ENCODE measurements at places on chromosomes 1 and 21. TPM values are rescaled to one million over a fixed set of nuclear protein-coding genes. Genes with fewer than 3 reads are reported as not detected.

GRCh38 chr1:1875932-1876331 lies 15.0 kb downstream of the GNB1 start:
- peaks cover 22% of the 10 kb centered on the region for H3K4me1 ChIP-seq
- H3K27me3 ChIP-seq = no peaks in the 10 kb centered on the region
- DNase-seq = no peak

DNA sequence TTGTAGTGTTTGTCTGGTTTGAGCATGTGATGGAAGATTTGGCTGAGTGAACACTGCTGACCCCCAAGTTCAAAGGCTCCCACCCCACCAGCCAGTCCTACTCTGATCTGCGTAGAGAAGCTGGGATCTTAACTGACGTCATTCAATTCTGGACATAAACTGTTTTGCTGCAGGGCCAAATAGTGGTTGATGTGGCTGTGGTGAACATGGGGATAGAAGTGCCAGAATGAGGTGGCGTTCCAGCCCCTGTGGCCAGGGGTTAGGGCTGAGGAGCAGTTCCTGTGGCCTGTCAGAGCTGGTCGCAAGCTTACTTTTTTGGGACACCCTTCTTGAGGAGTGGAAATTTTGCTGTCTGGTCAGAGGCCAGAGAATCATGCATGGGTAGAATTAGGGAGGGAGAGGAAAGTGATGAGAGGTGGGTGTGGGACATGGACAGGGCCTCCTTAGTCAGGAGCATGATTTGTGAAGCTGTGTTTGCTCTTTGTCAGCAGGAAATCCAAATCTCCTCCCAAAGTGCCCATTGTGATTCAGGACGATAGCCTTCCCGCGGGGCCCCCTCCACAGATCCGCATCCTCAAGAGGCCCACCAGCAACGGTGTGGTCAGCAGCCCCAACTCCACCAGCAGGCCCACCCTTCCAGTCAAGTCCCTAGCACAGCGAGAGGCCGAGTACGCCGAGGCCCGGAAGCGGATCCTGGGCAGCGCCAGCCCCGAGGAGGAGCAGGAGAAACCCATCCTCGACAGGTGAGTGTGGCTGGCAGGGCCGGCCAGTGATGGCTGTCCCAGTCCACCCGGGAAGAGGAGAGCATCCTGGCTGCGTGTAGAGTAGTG lies 25.9 kb downstream of the SZRD1 start:
- H3K36me3 ChIP-seq = no peaks in the 10 kb centered on the region
- H3K27me3 ChIP-seq = no peaks in the 10 kb centered on the region
- H3K4me3 ChIP-seq = no peak overlapping the region
- DNase-seq = no peak

DNA sequence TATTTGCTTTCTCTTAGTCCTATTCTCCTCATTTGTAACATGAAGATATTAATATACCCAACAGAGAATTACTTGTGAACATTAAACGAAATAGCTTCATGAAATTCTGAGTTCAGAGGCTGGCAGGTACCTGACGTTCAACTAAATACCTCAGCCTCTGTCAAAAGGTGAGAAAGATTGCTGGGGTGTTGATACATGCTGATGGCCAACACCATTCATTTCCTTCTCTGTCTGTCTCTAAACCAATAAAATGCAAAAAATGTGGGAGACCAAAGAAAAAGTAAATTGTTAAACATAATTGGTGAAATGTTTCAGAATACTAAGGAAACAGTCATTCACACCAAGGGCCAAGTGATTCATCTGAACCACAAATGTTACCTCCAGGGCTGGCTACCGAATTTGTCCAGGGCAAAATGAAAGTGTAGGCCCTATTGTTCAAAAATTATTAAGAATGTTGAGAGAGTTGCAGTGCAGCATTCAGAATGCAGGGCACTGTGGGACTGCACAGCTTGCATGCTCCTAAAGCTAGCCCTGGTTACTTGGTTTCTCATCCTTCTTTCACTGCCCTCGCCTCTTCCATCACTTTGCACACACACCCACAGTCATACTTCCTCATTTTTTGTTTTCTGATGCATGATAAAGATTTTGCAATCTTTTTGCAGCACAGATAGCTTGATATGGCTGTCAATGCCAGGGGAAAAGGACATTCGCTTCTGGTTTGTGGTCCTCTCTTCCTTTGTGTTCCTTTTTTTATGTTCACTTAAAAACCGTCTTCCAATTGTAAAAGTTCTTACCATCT lies 414.3 kb upstream of the NR5A2 start:
- H3K4me1 ChIP-seq = no peaks in the 10 kb centered on the region
- no peak overlapping the region for H3K27ac ChIP-seq
- H3K27me3 ChIP-seq = no peaks in the 10 kb centered on the region
- no peaks in the 10 kb centered on the region for H3K36me3 ChIP-seq
- no peak for DNase-seq

DNA sequence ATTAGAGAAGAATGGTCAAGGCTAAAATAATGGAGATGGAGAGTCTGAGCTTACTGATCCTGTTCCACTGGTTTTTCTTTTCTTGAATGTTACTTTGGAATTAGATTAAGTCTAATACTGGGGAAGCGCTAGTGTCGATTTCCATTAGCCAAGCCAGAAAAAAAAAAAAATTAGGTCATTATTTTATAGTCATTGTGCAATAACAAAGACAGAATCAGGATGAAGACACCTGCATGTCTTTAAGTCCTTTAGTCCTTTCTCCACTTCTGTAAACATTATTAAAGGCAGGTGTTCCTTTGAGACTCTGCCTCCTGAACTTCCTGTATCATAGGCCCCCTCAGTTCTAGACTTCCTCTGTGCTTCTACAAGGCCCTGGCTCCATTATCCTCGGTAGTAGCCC lies 42.8 kb downstream of the MYSM1 start:
- H3K4me1 ChIP-seq = no peaks in the 10 kb centered on the region
- H3K36me3 ChIP-seq = no peaks in the 10 kb centered on the region
- no peak overlapping the region for H3K27ac ChIP-seq
- H3K4me3 ChIP-seq = no peak overlapping the region
- DNase-seq = no peak

GRCh38 chr1:248848602-248849001 lies 10.3 kb downstream of the ZNF692 start:
- H3K36me3 ChIP-seq = peaks cover 12% of the 10 kb centered on the region
- no peaks in the 10 kb centered on the region for H3K4me1 ChIP-seq
- H3K27me3 ChIP-seq = no peaks in the 10 kb centered on the region
- no peak for DNase-seq

- peaks cover 7% of the 10 kb centered on the region for H3K36me3 ChIP-seq
- no peak overlapping the region for H3K27ac ChIP-seq
- H3K4me1 ChIP-seq = no peaks in the 10 kb centered on the region
- H3K4me3 ChIP-seq = no peak overlapping the region
- DNase-seq = no peak
- H3K27me3 ChIP-seq = no peaks in the 10 kb centered on the region
Measured at GRCh38 chr1:12279728-12280464, 50.1 kb downstream of the VPS13D start.

GRCh38 chr1:226519716-226520598 lies 28.6 kb upstream of the STUM start:
- no peak overlapping the region for H3K4me3 ChIP-seq
- H3K4me1 ChIP-seq = no peaks in the 10 kb centered on the region
- H3K27me3 ChIP-seq = no peaks in the 10 kb centered on the region

- H3K4me1 ChIP-seq = no peaks in the 10 kb centered on the region
- H3K27ac ChIP-seq = no peak overlapping the region
- no peak overlapping the region for H3K4me3 ChIP-seq
- H3K27me3 ChIP-seq = no peaks in the 10 kb centered on the region
- DNase-seq = no peak
Measured at GRCh38 chr1:76238094-76238628, 163.6 kb downstream of the ST6GALNAC3 start.

GRCh38 chr1:167629681-167630567 lies at the start of gene RCSD1:
TSS of gene RCSD1 (plus strand) at chr1:167630232. CDS start at chr1:167630424, 192 bp downstream.
- no peaks in the 10 kb centered on the region for H3K36me3 ChIP-seq
- no peak for DNase-seq
- H3K27me3 ChIP-seq = no peaks in the 10 kb centered on the region
- peak within 1 kb of the TSS; percentile 61 for H3K4me3 ChIP-seq
- H3K27ac ChIP-seq = peak within 1 kb of the TSS; percentile 88
- H3K4me1 ChIP-seq = no peaks in the 10 kb centered on the region

- H3K4me1 ChIP-seq = no peaks in the 10 kb centered on the region
- H3K27ac ChIP-seq = no peak overlapping the region
- H3K27me3 ChIP-seq = no peaks in the 10 kb centered on the region
- H3K4me3 ChIP-seq = no peak overlapping the region
- DNase-seq = no peak
- H3K36me3 ChIP-seq = no peaks in the 10 kb centered on the region
Measured at GRCh38 chr1:31980835-31981455, 32.7 kb upstream of the KHDRBS1 start.

ACOT11 gene
- total RNA-seq = 43.3 TPM

CD1D gene
- 4.6 TPM for total RNA-seq

MR1 gene
- 8.7 TPM for total RNA-seq
